ENCODE measurements at places on chromosomes 2 and 18. TPM values are rescaled to one million over a fixed set of nuclear protein-coding genes. Genes with fewer than 3 reads are reported as not detected.
A peak's percentile ranks its signal among the peaks of the same experiment; 100 is the strongest.

MAP3K19 gene
- not detected for total RNA-seq

STEAP3 gene
- total RNA-seq, result 20.3 TPM

ANKRD30B gene
- not detected for total RNA-seq

DNA sequence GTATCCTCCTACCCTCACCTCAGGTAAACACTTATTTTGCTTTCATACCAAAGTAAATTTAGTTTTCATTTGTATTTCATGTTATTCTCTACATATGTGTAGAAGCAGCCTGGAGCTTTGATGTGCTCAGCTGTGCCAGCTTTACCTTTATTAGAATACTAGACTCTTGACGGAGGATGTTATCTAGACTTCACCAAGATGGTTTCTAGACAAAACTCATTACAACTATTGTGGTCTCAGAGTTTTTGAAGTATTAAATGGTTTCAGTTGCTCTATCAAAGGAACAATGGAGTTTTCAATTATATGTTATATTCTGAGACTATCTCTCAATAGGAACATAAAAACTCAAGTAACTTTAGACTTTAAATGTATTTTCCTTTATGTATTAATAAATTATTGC is 5.0 kb upstream of the IL18RAP start:
- H3K4me1 ChIP-seq, result no peaks in the 10 kb centered on the region
- no peak overlapping the region for H3K27ac ChIP-seq
- no peaks in the 10 kb centered on the region for H3K36me3 ChIP-seq
- no peaks in the 10 kb centered on the region for H3K27me3 ChIP-seq
- H3K4me3 ChIP-seq, result no peak overlapping the region
- no peak for DNase-seq

- H3K27ac ChIP-seq, result no peak overlapping the region
- peak; percentile 80 for DNase-seq
- peak overlapping the region; percentile 86 for H3K4me3 ChIP-seq
- H3K27me3 ChIP-seq, result no peaks in the 10 kb centered on the region
- H3K4me1 ChIP-seq, result no peaks in the 10 kb centered on the region
These were observed 820 bp downstream of the MTCL1 start for GRCh38 chr18:8705961-8706790.

GRCh38 chr2:230849633-230850357 is 14.9 kb upstream of the ITM2C start:
- H3K36me3 ChIP-seq, result no peaks in the 10 kb centered on the region
- no peak for DNase-seq
- H3K27ac ChIP-seq, result no peak overlapping the region
- no peak overlapping the region for H3K4me3 ChIP-seq
- H3K27me3 ChIP-seq, result no peaks in the 10 kb centered on the region

GAREM2 gene
- 7.7 TPM for total RNA-seq

- H3K4me1 ChIP-seq, result no peaks in the 10 kb centered on the region
- no peaks in the 10 kb centered on the region for H3K27me3 ChIP-seq
- no peak overlapping the region for H3K4me3 ChIP-seq
- H3K27ac ChIP-seq, result no peak overlapping the region
These were observed 140.7 kb upstream of the ALKAL2 start for GRCh38 chr2:428591-428990.

DTNA gene
- 101 TPM for total RNA-seq

- peak within 1 kb of the TSS; percentile 44 for H3K4me3 ChIP-seq
- DNase-seq, result peak; percentile 87
- peak within 1 kb of the TSS; percentile 82 for H3K27ac ChIP-seq
- no peaks in the 10 kb centered on the region for H3K36me3 ChIP-seq
- no peaks in the 10 kb centered on the region for H3K4me1 ChIP-seq
- no peaks in the 10 kb centered on the region for H3K27me3 ChIP-seq
These were observed at the start of gene RBMS1 for GRCh38 chr2:160493227-160494028. Gene RBMS1 (minus strand): TSS chr2:160493807. CDS start chr2:160493363, 444 bp downstream.

STARD6 gene
- not detected for total RNA-seq

GRCh38 chr18:50301074-50301473 is 13.6 kb upstream of the CXXC1 start:
- no peak overlapping the region for H3K27ac ChIP-seq
- no peak for DNase-seq
- H3K4me1 ChIP-seq, result no peaks in the 10 kb centered on the region
- no peak overlapping the region for H3K4me3 ChIP-seq
- H3K27me3 ChIP-seq, result no peaks in the 10 kb centered on the region

MFSD6 gene
- 20.4 TPM for total RNA-seq

GRCh38 chr18:9913151-9913525 is 678 bp upstream of the VAPA start:
- peak overlapping the region; percentile 21 for H3K4me3 ChIP-seq
- no peaks in the 10 kb centered on the region for H3K27me3 ChIP-seq
- no peak for DNase-seq
- H3K27ac ChIP-seq, result peak overlapping the region; percentile 20

GRCh38 chr18:46320928-46321711 is 216.9 kb downstream of the HAUS1 start:
- H3K27ac ChIP-seq, result no peak overlapping the region
- H3K4me3 ChIP-seq, result no peak overlapping the region
- H3K4me1 ChIP-seq, result no peaks in the 10 kb centered on the region
- H3K36me3 ChIP-seq, result no peaks in the 10 kb centered on the region
- no peaks in the 10 kb centered on the region for H3K27me3 ChIP-seq

FMNL2 gene
- total RNA-seq, result 53.2 TPM

KHK gene
- 3.4 TPM for total RNA-seq

DNA sequence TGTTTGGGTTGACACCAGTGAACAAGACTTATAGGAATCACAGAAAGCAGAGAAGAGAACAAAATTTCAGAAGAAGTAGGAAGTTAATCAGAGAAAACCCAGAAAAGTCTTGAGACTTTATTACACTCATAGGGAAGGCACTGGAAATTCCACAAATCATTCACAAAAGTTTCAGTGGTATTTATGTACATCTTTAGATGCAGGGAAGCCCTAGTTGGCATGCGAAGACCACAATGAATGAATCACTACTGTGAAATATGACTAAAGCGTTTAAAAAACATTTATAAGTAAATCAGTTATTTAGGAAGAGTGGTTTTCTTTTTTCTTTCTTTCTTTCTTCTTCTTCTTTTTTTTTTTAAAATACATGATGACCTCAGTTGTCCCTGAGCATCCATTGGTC is 105.1 kb downstream of the NUP35 start:
- no peak overlapping the region for H3K27ac ChIP-seq
- no peak overlapping the region for H3K4me3 ChIP-seq
- no peak for DNase-seq
- H3K27me3 ChIP-seq, result no peaks in the 10 kb centered on the region

- peak; percentile 89 for DNase-seq
- H3K4me1 ChIP-seq, result no peaks in the 10 kb centered on the region
- no peak overlapping the region for H3K27ac ChIP-seq
These were observed 6.7 kb upstream of the ADCY3 start for GRCh38 chr2:24926602-24927252.

- H3K27ac ChIP-seq, result no peak overlapping the region
- no peaks in the 10 kb centered on the region for H3K4me1 ChIP-seq
- peak; percentile 73 for DNase-seq
- H3K36me3 ChIP-seq, result no peaks in the 10 kb centered on the region
- no peak overlapping the region for H3K4me3 ChIP-seq
- H3K27me3 ChIP-seq, result no peaks in the 10 kb centered on the region
These were observed 384.6 kb downstream of the PLCL1 start for GRCh38 chr2:198188982-198189381.

IL36B gene
- total RNA-seq, result not detected

CD8B gene
- 1.2 TPM for total RNA-seq

DNA sequence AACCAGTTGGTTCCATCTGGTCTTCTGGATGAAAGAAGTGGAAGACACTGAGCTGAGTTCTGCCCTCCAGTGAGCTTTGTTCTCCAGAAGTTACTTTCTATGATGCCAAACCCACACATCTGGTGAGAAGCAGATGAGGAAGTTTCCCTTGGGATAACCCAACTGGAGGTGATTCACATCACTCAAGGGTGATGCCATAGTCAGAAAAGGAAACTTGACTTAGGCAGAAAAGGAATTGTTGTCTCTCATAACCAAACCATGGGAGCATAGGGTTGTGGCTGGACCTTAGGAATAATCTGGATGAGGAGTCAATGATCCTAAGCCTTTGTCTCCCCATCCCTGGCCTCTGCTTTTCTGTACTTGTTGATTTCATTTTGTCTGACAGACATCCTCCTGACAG is 43.7 kb downstream of the CDC42EP3 start:
- no peaks in the 10 kb centered on the region for H3K27me3 ChIP-seq
- H3K4me1 ChIP-seq, result peaks cover 4% of the 10 kb centered on the region
- H3K27ac ChIP-seq, result no peak overlapping the region
- DNase-seq, result no peak
- H3K4me3 ChIP-seq, result no peak overlapping the region

GRCh38 chr18:13447621-13448334 is 229.2 kb downstream of the LDLRAD4 start:
- H3K27ac ChIP-seq, result peak overlapping the region; percentile 30
- DNase-seq, result peak; percentile 88
- H3K4me1 ChIP-seq, result no peaks in the 10 kb centered on the region
- H3K27me3 ChIP-seq, result no peaks in the 10 kb centered on the region
- no peak overlapping the region for H3K4me3 ChIP-seq
- H3K36me3 ChIP-seq, result no peaks in the 10 kb centered on the region

DNA sequence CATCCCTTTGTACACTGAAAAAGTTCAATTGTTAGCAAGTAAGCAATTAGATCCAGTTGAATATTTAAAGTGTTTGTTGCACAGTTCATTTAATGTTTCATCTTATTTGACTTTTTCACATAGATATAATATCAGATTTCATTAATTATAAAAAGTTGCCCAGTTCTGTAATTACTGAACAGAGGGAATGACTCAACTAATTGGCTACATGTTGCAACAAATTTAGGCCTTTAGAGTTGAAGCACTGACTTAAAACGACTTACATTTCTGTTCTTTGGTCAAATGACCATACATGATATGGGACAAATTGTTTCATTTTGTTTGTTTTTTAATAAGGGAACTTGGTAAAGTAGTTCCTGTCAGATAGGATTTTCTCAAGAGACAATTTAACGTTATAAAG is 68.5 kb upstream of the FAM117B start:
- no peak overlapping the region for H3K27ac ChIP-seq
- H3K4me1 ChIP-seq, result no peaks in the 10 kb centered on the region
- no peak for DNase-seq

SP5 gene
- 3.2 TPM for total RNA-seq

DNA sequence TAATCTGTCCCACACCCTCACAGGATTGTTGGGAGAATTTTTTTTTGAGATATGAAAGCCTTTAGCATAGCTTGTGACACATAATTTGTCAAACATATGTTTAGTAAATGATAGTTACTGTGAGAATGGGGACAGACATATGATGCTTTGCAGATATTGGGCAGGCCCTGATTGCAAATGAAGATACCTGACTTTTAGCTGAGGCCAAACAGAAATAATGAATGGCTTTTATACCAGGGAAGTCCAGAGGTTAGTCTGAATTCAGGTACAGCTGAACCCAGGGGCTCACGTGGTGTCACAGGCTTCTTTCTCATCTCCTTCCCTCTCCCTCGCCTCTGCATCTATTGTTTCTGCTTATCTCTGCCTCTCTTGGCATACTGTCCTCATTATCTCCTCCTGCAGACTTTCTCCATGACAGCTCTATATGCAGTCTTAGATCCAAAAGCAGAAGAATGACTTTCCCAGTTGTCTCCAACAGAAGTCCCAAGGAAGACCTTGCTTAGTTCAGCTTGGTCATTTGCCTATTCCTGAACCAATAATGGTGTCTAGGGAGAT is 4.9 kb upstream of the WNT10A start:
- no peaks in the 10 kb centered on the region for H3K36me3 ChIP-seq
- no peak overlapping the region for H3K27ac ChIP-seq
- no peak overlapping the region for H3K4me3 ChIP-seq
- no peaks in the 10 kb centered on the region for H3K27me3 ChIP-seq

LINC00305 gene
- not detected for total RNA-seq

DNA sequence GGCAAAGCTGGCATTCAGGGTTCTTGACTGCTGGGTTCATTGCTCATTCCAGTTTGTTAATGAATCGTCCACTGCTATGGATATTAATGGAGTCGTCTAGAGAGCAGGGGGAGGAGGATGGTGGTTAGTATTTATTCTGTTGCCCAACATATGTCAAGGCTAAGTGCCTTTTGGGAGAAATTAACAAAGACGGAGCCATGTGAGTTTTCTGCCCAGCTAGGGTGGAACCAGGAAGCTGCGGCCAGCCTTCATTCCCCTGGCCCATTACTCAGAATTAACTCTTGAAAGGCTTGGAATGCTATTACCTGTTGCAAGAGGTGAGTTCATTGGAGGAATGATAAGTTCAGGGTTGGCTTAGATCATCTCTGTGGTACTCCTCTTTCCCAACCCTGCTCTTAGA is 19.3 kb downstream of the IGFBP2 start:
- no peaks in the 10 kb centered on the region for H3K27me3 ChIP-seq
- H3K4me3 ChIP-seq, result no peak overlapping the region
- DNase-seq, result no peak
- no peaks in the 10 kb centered on the region for H3K4me1 ChIP-seq
- peak overlapping the region; percentile 54 for H3K27ac ChIP-seq
- H3K36me3 ChIP-seq, result no peaks in the 10 kb centered on the region

MFSD2B gene
- 0.33 TPM for total RNA-seq
